ENCODE measurements at places on chromosomes 7 and 10.

DNA sequence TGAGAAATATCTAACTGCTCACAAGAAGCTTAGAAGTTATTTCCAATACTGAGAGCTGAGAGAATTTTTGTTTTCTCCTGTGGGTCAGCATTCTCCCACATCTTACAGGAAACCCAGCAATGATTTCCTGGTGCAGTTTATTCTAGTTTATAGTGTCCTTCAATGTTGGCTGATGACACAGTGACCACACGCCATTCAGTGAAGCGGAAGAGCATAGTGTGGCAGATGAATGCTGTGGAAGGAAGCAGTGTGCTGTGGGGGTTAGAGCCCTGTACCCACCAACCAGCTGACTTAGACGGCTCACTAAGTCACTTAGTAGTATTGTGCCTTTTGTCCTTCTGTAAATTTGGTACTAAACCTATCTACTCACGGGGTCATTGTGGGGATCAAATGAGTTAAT, 1.4 kb upstream of the TMEM26 start:
- DNase-seq = no peak

DNA sequence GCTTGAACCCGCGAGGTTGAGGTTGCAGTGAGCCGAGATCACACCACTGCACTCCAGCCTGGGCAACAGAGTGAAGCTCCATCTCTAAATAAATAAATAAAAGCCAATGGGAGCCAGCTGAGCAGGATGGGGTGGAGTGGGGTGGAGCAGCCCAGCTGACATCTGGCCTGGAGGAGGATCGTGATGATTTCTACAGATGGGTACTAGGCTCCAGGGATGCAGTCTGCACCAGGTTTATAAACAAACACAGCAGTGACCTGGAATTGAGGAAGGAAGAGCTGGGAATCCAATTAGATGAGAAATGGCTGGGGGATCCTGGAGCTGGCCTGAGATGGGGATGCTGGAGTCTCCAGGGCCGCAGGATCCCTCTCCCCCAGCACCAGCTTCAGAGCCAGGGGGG, 7.3 kb upstream of the GRIFIN start:
- DNase-seq = no peak

- no peak for DNase-seq
Observed at GRCh38 chr7:92968502-92968901, 132.1 kb upstream of the CDK6 start.

DNA sequence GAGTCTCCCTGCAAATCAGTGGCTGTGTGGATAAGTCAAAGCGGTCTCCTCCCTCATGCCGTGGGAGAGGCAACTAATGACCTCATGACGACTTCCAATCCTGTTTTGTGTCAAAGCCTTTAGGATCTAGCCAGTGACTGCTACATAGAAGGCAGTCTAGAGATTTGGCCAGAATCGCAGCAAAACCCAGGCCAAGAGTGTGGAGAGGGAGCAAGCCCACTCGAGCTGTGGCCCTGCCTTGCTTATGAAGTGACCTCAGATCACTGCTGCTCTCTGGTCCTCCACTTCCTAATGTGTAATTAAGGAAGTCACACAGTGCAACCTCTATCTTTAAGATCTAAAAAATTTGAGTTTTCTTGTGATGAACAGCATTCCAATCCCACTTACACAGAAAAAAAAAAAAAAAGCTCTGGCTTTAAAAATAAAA, 296.7 kb upstream of the KLF6 start:
- no peak for DNase-seq

GRCh38 chr7:150686030-150686631, 625 bp downstream of the GIMAP2 start:
- DNase-seq = no peak

- DNase-seq = no peak
Observed at GRCh38 chr10:30070001-30070685, 10.8 kb upstream of the JCAD start.

DNA sequence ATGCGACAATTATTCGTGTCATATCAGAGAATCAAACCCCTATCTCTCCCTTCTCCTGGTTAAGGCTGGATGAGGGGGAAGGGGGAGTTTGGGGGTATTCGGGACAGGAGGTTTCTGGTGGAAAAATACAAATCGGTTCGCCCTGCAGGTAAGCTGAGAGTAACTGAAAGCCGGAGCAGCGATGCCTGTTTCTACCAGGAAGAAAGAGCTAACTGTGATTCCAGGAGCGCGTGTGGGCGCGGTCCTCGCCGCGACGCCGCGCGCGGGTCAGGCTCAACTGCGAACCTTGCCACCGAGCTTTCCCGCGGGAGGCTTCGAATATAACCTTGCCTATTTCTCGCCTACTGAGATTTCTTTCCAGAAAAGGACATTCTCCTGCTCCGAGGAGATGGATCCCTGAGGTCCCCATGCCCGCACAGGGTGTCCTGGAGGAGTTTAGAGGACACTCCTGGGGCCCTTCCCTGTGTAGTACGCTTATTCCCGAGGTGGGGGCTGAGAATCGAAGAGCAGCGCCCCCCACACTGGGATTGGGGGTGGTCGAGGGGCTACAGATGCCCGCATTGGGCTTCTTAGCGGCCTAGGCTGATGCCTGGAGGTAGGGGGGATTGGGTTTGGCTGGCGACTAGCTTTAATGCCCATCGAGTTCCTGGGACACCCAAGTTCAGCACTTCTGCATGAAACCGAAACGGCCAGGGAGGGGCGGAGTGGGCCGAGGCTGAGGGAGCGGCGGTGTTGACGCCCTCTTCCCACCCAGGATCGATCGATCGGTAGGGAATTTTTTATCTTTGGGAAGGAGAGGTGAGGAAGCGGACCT, 13.0 kb upstream of the DLX6 start:
- no peak for DNase-seq

DNA sequence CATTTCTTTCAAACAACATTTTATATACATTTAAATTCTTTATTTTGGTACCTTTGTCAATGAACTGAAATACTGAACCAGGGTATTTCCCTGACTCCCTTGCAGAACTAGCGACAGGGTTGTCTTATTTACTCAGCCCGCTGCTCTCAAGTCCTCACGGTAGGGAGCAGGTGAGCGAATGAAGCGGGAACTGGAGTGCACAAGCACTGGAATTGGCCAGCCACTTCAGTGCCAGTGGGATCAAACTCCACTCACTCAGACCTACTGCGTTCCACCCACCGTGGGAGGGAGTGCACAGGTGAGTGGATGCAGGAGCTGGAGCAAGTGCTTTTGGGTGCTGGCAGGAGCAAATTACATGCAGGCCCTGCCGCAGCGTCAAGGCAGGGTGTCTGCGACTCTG, 28.1 kb upstream of the NEUROD6 start:
- DNase-seq = no peak

DNA sequence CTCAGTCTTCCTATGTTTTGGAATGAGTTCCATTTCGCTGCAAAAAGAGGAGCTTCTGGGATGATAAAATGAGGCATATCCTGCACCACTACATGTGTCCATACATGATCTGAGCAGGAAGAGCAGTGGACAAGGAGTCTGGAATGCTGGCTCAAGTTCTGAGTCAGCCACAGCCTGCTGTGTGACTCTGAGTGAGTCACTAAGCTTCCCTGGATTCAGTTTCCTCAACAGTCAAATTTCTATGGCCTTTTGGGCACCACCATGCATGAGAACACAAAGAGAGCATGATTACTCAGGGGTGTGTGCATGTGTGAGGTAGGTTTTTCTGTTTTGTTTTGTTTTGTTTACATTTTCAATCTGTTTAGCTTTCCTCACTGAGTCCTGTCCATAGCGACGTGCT, 254.6 kb downstream of the ANKRD30A start:
- DNase-seq = no peak

DNA sequence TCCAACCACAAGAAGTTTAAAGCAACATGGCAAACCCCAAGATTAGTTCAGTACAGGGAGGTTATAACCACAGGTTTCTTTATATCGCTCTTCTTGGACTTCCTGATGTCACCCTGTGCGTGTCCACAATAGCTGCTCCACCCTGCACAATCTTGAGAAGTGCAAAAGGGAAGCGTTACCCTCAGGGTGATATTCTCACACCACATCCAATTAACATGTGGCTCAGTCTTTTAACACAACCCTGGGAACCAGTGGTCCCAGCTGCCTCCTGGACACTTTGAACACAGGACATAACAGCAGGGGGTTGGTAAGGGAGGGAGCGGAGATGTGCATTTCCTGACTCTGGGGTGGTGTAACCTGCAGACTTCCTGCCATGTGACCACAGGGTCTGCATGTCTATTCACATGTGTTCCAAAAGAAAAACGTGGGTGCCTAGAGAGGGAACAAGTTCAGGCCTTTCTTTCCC, 64.6 kb downstream of the GSAP start:
- peak; percentile 53 for DNase-seq

GRCh38 chr10:72709041-72709440, 17.1 kb downstream of the MCU start:
- no peak for DNase-seq

DNA sequence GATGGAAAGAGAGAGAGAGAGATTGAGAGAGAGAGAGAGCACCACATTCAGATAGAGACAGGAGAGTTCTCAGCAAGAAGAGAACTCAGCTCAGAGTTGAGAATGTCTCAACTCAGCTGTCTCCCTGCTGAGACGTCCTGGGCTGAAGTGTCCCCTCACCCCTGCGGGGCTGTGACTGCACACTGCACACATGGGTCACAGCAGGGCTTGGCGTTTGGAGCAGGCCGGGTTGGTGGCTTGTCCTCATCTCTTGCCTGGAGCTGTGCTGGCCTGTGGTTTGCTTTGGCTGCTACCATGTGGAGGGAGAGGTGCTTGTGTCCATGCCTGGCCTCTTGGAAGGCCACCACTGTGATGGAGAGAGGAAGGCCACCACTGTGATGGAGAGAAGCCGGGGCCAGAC, 167.9 kb downstream of the RNF216 start:
- no peak for DNase-seq

DNA sequence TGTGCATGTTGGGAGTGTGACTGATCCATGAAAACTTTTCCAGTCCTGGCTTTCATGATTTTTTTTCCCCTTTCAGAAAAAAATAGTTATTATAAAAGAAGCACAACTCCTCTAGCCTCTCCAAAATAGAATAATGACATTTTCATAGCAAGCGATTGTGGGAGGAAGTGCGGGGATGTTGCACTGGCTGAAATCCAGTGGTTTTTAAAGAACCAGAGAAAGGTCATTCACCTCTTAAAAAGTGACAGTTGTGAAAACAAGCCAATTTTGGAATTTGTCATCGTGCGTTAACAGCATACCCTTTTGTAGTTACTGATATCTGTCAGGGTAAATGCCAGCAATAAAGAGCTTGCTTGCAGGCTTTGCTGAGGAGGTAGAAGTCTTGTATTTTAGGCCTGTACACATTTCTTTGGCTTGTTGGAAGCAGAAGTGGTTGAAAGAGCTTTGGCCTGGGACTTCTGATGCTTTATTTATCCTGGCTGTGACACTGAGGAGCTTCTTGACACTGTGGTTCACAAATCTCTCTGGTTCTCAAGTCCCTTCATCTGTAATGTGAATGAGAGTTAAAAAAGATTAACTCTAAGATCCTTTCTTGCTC, 545.9 kb downstream of the REEP3 start:
- DNase-seq = no peak

- DNase-seq = no peak
Observed at GRCh38 chr10:123831259-123831658, 60.3 kb downstream of the CPXM2 start.

GRCh38 chr7:85239109-85239508, 52.3 kb upstream of the SEMA3D start:
- DNase-seq = no peak

GRCh38 chr10:131261890-131262475, 49.5 kb downstream of the TCERG1L start:
- no peak for DNase-seq

GRCh38 chr10:4514445-4515108, 311.4 kb upstream of the AKR1E2 start:
- DNase-seq = no peak

DNA sequence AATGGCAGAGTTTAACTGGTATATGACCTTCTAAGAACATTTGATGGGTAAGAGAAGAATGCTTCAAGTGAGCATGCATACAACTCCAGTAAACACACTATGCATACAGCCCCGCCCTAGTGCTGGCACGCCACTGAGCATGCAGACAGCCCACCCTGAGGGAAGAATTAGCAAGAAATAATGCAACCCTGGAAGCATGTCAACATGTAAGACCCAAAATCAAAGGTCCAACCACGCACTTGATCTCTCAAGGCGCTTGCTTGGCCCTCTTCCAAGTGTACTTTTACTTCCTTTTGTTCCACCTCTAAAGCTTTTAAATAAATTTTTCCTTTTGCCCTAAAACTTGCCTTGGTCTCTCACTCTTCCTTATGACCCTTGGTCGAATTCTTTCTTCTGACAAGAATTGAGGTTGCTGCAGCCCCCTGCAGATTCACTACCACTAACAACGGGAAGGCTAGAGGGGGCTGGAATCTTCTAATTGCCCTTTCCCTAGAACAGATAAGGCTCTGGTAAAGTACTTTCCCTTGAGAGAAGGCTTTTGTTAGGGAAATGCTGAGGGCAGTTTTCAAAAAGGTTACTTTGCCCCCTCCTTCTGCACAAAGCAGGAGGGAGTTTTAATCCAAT, 3.4 kb downstream of the FAM24B start:
- DNase-seq = no peak

DNA sequence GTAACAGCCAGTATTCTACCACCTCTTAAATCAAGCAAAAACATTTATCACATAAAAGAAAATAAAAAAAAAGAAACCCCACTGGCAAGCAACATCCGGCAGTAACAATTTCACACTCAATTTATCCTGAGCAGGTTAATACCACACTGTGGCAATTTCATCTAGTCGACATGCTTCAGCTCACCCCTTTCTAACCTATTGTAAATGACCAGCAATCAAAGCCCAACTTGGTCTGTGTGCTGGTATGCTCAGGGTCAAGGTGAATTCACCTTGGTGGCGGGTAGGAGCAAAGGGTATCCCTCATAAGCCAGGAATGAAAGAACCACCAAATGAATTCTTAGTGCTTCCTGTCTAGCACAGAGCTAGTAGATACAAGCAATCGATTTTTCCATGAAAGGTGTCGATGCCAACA, 109.1 kb upstream of the AFAP1L2 start:
- no peak for DNase-seq

- DNase-seq = no peak
Observed at GRCh38 chr10:27601503-27601902, 97.4 kb downstream of the RAB18 start.

DNA sequence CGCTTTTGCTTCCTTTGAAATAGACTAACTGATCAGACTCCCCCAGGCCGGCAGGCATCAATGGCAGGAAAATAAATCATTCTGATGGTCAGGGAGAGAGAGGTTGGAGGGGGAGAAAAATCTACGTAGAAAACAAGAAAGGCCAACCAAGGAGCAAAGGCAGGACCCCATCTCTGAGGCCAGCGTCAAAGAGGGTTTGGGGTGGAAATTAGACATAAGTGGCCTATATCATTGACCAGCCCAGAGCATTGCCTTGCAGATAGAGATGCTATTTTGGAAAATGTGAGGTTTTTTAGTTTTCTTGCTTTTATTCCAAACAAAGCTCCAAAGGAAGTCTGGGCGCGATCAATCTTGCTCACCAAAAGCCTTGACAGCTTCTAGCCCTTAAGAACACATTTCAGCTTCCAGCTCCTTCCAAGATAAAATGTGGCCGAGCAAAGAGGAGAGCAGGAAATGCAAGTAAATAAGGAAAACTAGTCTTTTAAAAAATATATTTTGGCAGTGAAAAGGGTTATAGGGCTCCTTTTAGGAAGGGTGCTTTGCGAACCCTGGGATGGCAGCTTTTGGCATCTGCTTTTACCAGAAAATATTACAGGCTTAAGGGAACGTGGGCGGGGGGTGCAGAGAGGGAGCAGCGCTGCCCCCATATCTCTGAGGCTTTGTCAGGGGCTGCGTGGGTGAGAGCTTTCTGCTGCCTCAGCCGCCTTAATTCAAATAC, 2.0 kb upstream of the HOXA2 start:
- no peak for DNase-seq

Measured in activated T-cell treated with anti-CD3 and anti-CD28 coated beads, Interleukin-2, amount 50 U/mL, for 1 hour (primary cell).